NCI-H1092 (cell line): ENCODE measurements at places on chromosomes 5 and 9.
A peak's percentile ranks its signal among the peaks of the same experiment; 100 is the strongest.

DNA sequence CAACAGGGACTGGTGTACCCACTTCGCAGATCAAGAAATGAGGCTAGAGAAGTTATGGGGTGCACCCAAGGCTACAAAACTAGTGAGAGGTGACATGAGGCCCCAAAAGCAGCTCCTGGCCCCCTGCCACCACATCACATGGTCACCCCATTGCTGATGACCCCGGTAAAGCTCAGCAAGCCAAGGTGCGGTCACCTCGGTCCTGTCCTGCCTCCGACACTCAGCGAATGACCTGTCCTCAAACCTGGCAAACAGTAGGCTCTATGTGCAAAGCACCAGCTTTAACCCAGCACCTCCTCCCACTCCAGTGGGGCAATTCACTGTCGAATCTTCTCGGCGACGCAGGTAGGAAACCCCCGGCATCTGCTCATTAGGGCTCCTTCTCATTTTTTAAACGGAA, 307.4 kb downstream of the RAB3C start:
- DNase-seq: no peak

- no peak for DNase-seq
These were observed 41.3 kb downstream of the LRSAM1 start for GRCh38 chr9:127492616-127493015.

DNA sequence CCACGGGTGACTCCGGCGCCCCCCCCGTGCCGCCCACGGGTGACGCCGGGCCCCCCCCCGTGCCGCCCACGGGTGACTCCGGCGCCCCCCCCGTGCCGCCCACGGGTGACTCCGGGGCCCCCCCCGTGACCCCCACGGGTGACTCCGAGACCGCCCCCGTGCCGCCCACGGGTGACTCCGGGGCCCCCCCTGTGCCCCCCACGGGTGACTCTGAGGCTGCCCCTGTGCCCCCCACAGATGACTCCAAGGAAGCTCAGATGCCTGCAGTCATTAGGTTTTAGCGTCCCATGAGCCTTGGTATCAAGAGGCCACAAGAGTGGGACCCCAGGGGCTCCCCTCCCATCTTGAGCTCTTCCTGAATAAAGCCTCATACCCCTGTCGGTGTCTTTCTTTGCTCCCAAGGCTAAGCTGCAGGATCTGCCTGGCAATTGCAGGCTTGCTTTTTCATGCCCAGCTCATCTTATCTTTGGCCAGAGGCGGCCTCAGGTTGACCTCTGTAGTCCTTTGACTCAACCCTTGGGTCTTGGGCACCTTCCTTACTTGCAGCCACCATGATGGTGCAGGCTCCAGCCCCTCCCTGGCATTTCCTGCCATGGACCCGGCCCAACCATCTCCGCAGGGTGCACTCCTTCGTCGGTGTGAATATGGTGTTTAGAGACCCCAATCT, 9.8 kb downstream of the CEL start:
- DNase-seq: no peak

GRCh38 chr5:62042007-62042406, 264.0 kb upstream of the KIF2A start:
- no peak for DNase-seq

- DNase-seq: no peak
These were observed 19.6 kb downstream of the ZNF131 start for GRCh38 chr5:43140286-43140685.

- no peak for DNase-seq
These were observed 2.0 kb upstream of the APBA1 start for GRCh38 chr9:69674112-69674685.

DNA sequence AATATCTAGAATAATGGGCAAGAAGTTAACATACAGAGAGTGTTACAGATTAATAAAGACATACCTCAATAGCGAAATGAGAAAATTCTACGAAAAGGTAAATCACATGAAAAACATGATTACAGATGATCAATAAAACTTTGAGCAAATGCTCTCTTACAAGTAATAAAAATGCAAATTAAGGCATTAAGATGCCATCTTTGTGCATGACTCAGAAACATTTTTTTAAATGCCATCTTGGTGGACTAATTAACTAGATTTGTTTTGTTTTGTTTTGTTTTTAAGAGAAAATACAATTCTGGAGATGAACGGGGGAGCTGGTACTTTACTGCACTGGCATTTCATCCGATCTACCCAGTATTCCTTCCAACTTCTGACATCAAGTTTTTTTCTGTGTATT, 130.2 kb downstream of the SUSD1 start:
- no peak for DNase-seq

DNA sequence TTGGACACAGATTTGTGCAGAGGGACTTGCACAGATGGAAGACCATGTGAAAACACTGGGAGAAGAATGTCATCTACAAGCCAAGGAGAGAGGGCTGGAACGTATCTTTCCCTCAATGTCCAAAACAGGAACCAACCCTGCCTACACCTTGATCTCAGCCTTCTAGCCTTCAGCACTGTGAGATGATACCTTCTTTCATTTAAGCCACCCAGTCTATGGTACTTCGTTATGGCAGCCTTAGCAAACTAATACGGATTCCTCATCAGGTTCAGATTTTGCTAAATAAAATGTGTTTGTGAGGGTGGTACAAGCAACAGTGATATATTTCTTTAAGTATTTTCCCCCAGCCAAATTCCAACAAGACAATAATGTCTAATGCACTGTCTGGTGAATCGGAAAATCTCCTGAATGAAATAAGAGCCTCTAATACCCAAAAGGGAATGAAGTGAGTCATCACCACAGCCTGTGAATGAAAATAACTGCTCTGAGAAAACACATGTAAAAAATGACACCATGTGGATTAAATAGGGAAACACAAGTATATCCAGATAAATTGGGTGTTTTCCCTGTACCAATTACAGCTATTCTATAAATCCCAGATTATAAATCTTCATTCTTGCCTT, 182.8 kb upstream of the TARS1 start:
- no peak for DNase-seq

- no peak for DNase-seq
These were observed at the start of gene FOXB2 for GRCh38 chr9:77019236-77019925. Gene FOXB2, plus strand, starts transcription at chr9:77019655. Its CDS starts 0 bp downstream, at chr9:77019655.

DNA sequence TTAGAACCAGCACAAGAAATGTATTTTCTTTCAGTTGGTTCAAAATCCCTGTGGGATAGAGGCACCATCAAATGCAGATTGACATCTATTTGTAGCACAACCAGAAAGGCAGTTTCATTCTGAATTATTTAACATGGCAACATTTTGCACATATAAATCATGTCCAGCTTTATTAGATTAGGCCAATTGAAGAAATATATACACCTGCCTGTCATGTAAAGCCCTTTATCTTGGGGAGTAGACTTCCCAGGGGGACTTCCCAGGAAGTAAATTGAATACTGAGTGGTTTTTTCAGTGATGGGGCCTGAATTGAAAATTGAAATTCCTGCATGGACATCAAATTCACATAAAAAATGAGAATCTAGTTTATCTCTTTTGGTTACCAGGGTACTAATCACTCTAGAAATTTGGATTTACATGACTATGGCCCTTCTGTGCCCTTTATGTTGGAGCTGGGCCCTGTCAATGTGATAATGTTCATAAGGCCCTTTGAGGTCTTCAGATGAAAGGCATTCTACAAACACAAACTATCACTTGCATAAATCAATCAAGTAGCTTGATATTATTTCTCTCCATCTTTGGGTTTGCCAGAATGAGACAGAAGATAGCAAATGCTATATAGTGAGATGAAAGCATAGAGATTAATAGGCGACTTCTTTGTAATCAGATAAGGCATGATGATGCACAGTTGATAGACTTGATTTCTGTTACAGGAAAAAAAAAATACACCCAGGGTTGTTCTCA, 26.2 kb upstream of the ZNF608 start:
- DNase-seq: no peak

- DNase-seq: no peak
These were observed 62.9 kb downstream of the COL5A1 start for GRCh38 chr9:134704498-134704897.

- DNase-seq: no peak
These were observed 33.5 kb downstream of the CSNK1G3 start for GRCh38 chr5:123545506-123545905.

DNA sequence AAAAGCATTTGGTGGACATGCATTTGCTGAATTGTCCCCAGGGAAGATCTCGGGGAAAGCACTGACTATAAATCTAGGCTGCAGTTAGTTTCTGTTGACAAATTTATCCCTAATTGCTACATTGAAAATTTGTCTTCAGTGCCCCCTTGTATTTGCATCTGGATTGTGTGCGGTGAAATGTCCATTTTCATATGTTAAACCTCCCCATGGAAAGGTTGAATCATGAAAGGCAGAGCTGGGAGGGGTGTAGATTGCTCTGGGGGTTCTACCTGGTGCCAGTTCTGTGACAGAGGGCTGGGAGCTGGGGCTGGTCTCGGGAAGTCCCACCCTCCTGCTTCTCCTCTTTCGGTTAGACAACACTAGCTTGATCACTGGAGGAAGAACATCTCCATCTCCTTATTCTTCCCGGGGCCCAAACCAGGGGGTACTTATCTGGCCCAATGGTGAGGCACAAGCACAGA, 101.9 kb downstream of the GADD45G start:
- no peak for DNase-seq

GRCh38 chr9:121281614-121282276, 13.8 kb downstream of the GSN start:
- no peak for DNase-seq

- DNase-seq: no peak
These were observed 14.7 kb upstream of the CCIN start for GRCh38 chr9:36154331-36154952.

DNA sequence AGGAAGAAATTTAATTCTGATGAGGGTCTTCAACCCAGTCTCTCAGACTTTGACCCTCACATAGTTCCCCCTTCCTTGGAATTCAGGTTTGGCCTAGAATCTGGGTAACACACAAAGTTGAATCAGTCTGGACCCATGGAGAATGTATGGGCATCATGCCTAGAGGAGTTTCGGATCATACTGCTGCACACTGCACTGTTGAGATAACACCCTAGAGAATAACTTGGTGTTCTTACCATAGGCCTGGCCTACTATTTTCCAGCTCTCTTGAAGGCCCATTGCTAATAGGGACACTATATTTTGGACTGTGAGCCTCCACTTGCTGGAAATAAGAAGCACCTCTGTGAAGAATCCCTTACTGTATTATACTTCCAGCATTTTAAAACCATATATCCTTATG, 413.5 kb downstream of the PLK2 start:
- DNase-seq: no peak

DNA sequence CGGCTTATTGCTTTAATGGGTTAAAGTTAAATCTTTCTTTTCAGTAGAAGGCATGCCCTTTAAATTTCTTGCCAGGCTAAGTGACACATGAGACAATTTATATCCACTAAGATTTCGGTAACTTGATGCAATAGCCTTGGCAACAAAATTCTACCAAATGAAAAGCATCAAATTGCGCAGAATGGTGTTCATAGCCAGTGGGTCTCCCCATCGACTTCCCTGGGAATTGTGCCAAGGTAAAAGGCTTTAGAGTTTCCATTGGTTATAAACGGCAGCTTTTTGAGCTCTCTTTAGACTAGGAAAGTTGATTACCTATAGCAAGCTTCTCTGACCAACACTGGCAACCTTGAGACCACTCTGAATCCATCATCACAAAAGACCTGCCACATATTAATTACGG, 358.4 kb downstream of the ARRDC3 start:
- DNase-seq: peak; percentile 14

DNA sequence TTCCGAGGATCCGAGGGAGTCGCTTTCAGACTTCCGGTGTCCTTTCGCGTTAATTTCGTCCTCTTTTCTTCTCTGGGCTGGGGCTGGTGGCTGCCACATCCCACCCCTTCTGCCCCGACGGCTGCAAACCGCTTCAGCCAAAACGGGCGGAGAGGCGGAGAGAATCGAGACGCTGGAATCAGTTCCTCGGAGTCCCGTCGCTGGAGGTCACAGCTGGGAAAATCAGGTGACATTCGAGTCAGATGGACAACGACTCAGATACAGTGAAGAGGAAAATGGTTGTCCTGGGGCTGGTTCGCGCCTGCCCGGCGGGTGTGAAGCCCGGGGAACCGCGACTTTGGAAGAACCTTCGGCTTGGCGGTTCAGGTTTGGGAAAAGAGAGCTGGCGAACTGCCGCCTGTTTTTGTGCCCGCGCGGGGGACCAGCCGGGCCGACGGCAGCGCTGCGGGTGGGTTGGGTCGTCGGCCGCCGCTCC, 8.9 kb upstream of the NKX2-5 start:
- DNase-seq: no peak

DNA sequence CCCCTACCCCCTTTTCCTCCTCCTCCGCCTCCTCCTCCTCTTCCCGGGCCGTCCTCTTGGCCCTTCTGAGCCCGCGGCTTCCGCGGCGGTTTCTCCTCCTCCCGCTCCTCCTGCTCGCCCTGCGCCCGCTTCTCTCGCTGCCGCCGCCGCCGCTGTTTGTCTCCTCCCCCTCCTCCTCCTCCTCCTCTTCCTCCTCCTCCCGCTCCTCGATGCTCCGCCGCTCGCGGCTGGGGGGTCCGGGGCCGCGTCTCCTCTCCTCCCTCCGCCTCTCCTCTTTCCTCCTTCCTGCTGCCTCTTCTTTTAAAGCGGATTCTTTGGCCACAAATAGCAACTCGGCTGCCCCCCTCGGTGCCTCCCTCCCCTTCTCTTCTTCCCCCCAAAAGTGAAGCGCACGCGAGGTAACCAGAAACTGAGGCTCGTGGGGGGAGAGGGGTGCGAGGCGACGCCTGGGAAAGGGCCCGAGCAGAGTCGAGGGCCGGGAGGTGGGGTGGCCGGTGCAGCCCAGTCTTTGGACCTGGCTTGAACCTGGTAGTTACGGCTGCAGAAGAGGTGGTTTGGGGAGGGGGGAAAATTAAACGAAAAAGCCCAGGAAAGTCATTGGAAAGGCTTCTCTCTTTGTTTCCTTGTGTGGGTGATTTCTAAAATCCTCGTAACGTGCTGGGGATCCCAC, 1058.5 kb upstream of the DMAC1 start:
- peak; percentile 58 for DNase-seq

DNA sequence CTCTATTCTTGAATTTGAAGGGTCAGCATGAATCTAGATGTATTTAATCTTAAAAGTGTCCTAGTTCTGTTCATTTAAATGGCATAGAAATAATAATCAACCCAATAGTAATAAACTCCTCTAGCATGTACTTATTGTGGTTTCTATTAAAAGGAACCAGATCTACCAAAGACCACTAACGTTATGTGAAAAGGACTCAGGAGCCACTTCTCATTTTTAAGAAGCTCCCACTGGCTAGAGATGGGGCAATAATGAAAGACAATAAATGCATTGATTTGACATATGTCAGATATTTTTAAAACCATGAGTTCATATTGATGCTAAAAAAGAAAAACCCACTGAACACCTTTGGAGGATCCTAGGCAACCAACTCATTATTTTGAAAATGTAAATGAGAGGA, 191.9 kb downstream of the ATP10B start:
- no peak for DNase-seq
